Effector CD4-positive, alpha-beta T cell (primary cell): ENCODE measurements at places on chromosomes 3 and 15.

GRCh38 chr15:38535491-38536200 is 29.0 kb downstream of the RASGRP1 start:
- no peak for DNase-seq

GRCh38 chr3:37986479-37987314 is 3.9 kb upstream of the VILL start:
- no peak for DNase-seq

DNA sequence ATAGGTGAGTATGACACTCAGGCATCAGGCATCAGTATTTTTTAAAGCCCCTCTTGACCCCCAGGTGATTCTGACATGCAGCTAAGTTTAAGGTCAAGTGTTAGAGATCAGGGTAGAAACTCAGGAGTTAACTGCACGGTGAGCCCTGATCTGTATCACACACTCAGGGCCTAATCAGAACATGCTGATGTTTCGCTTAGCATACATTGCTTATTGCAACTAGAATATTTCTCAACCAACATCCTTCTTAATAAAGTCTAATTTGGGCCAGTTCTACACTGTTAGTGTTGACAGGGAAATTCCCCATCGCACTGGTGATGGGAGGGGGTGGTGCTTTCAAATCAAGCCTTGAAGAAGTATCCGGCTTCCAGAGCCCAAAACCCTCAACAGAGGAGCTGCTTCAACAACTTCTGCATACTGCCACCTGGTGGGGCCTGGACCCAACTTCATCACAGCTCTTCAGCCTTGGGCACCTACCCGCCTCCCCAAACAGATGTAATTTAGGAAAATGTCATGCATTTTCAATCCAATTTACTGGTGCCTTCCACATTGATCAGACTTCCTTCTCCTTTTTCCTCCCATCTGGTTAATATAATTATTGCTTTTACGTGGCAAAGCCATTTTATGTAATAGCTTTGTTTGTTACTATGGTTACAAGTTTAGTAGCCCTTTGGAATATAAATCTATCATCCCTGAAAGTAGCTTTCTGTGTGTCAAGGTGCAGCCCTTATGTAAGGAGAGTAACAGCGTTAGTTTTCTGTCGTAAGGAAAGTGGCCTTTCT is 312.2 kb downstream of the RORA start:
- peak; percentile 83 for DNase-seq

GRCh38 chr3:192372616-192373015 is 354.7 kb downstream of the FGF12 start:
- no peak for DNase-seq

- no peak for DNase-seq
Observed at GRCh38 chr3:33441225-33441976, 1.2 kb upstream of the UBP1 start.

- no peak for DNase-seq
Observed at GRCh38 chr3:156837115-156837514, 11.0 kb downstream of the LEKR1 start.

DNA sequence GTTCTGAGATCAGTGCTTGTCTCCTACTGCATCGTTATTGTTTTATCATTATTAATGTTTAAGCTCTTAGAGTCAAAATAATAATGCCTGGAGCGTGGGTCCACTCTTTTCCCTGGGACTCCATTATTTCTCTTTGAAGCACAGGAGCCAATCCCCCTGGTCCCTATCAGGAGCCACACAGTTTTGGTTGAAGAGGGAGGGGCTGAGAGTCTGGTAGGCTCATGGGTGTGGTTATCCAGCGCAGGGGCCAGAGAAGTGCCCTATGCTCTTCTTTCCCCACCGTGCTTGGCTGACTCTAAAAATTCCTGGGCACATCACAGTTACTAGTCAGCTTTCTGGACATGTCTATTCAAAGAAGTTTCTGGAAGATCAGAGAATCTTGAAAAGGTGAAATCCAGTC is 121.5 kb downstream of the DNAJB8 start:
- DNase-seq = no peak

GRCh38 chr3:130654921-130655320 is 91.7 kb downstream of the PIK3R4 start:
- DNase-seq = no peak

- no peak for DNase-seq
Observed at GRCh38 chr3:136787349-136787748, 31.6 kb upstream of the SLC35G2 start.

- peak; percentile 53 for DNase-seq
Observed at GRCh38 chr15:39624806-39625205, 43.9 kb downstream of the THBS1 start.

GRCh38 chr3:185342459-185343174 is 20.3 kb upstream of the MAP3K13 start:
- no peak for DNase-seq

DNA sequence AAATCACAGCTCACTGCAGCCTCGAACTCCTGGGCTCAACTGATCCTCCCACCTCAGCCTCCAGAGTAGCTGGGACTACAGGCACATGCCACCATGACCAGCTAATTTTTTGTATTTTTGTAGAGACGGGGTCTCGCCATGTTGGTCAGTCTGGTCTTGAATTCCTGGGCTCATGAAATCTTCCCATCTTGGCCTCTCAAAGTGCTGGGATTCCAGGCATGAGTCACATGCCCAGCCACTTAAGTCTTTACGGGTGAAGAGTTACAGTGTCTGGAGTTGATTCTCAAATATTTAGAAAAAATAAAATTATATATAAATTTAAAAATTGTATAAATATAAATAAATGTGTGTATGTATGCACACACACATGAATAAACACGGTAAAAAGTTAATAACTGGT is 14.5 kb upstream of the KBTBD12 start:
- no peak for DNase-seq

GRCh38 chr3:83523470-83524073 is 1435.2 kb upstream of the CADM2 start:
- DNase-seq = no peak
